ENCODE measurements at places on chromosomes 6 and 20. TPM values are rescaled to one million over a fixed set of nuclear protein-coding genes. Genes with fewer than 3 reads are reported as not detected.
A peak's percentile ranks its signal among the peaks of the same experiment; 100 is the strongest.

DNA sequence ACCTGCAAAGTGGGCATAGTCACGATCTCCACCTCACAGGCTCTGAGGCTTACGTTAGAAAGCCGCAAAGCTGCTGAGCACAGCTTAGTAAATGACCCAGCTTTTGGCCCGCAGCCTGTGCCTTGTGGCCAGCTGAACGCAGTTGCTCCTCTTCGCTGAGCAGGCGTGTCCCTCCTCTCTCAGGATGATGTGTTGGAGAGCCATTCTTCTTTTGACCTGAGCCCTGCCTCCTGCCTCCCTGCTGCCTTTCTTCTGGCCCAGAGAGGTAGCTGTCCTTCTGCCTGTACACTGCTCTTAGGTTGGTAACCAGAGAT lies 47.6 kb upstream of the MYL9 start:
- DNase-seq, result peak; percentile 97

GRCh38 chr20:17061715-17062114 lies 165.1 kb upstream of the PCSK2 start:
- no peak for DNase-seq

DNA sequence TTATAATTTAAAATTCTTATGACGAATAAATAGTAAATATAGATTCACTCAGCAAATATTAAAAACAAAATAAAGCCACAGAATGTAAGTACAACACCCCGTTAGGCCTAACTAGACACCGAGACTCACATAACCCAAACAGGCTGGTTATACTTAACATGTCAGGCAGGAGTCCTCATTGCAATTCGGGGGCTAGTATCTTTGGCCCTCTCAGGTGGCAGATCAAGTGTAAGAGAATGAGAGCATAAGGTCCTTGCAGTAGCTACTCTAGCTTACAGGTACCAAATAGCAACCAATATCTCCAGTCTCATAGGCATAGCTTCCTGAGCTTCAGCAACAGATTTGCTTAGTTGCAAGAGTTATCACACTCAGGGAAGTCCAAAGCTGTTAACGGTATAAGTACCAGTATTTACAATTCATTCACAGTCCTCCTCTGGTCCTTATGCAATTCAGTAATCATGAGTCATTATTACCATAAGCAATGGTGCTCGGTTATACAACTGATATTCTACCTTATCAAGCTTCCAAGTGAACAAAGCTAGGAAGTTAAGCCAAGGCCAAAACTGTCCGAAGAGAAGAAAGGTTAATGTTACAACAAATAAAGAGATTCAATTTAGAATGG lies 20.1 kb downstream of the REV3L start:
- DNase-seq, result no peak

SSTR4 gene
- not detected for total RNA-seq

DNA sequence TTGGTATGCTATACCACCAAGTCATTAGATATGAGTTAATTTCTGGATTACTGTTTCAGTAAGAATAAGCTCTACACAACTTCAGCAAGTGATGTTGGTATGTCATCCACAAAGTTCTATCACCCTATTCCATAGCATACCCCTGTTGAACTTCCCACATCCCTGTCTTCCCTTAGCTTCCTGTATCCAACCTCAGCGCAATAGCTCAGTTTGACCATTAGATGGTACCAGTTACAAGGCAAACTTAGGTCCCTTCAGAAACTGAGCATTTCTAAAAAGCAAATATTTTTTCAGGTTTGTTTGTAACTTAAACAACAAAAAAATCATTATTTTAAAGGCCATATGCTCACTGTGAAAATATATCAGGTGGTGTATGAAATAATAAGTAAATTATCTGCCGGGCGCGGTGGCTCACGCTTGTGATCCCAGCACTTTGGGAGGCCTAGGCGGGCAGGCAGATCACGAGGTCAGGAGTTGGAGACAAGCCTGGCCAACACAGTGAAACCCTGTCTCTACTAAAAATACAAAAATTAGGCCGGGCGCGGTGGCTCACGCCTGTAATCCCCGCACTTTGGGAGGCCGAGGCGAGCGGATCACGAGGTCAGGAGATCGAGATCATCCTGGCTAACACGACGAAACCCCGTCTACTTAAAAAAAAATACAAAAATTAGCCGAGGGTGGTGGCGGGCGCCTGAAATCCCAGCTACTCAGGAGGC lies 8.8 kb upstream of the MOG start:
- peak; percentile 91 for DNase-seq

RRAGD gene
- 3.3 TPM for total RNA-seq

GRCh38 chr6:921400-921799 lies 228.5 kb upstream of the EXOC2 start:
- DNase-seq, result no peak

CDH26 gene
- total RNA-seq, result under 0.01 TPM

- no peak for DNase-seq
These were observed 2.3 kb upstream of the SOX18 start for GRCh38 chr20:64051561-64052325.

Data from osteoblast (primary cell).